Lung (tissue), 17 donors: ENCODE measurements at places on chromosomes 7 and 10. TPM values are rescaled to one million over a fixed set of nuclear protein-coding genes. Genes with fewer than 3 reads are reported as not detected.

Gene TRPV5
- total RNA-seq, result not detected

Gene TFPI2
- total RNA-seq, result 4.9 TPM

DNA sequence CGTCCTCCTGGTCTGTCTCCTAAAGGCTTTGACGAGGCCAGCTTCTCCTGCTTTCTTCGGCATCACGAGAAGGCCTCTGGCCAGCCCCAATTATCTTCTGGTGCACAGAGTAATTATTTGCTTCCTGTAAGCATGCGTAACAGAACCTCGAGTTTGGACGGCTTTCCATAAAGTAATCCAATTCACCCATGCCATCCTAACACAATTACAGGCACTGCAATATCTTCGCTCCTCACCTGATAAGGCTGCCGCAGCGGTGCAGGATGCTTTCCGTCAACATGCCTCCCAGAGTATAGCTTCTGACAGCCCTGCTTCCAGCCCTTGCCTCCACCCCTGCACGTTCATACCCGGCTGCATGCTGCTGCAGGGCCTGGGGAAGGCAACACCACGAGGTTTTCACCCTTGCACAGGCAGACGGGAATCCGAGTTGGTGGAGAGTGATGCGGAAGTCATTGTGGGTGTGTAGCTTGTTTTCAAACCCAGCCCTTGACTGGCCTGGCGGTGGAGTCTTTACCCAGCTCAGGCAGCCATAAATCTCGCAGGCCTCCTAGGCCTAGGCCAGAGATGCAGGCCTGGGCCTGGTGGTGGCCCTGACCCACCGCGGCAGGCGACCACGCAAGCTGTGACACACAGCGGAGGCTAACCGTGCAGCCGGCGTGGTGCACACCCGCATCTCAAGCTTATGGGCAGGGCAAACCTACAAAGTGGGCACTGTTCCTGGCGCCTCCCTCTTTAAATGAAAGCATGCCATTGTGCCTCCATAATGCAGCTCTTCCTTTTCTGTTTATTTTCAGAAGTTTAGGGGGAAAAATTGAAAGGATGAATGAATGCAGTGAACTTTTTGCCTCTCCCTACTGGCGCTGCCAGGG lies 12.7 kb downstream of the EBF3 start:
- no peak for DNase-seq

DNA sequence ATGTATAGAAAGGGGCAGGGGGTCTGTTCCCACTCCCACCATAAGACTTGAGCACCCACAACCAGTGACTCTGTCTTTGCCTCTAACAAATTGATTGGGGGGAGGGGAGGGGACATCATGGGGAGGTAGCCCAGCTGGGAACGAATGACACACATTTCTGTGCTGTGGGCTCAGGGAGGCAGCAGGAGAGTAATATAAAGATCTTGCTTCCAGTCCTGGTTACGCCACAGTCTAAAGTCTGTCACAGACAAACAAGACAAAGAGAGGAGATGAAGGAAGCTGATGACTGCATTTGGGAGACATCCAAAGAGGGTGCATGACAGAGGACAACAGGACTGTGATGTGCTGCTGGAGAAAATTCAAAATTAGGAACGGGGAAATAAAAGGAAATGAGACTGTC lies 153.9 kb downstream of the ACTR3B start:
- DNase-seq, result no peak

DNA sequence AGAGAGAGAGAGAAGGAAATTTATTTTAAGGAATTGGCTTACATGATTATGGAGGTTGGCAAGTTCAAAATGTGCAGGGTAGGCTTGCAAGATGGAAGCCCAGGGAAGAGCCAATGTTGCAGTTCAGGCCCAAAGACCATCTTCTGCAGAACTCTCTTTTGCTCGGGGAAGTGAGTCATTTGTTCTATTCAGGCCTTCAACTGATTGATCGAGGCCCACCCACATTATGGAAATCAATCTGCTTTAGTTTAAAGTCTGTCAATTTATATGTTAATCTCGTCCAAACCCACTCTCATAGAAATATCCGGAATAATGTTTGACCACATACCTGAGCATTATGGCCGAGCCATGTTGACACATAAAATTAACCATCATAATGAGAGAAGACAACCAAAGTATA lies 113.3 kb upstream of the CXCL12 start:
- no peak for DNase-seq

GRCh38 chr7:131104596-131105293 lies 222.9 kb upstream of the MKLN1 start:
- DNase-seq, result no peak

DNA sequence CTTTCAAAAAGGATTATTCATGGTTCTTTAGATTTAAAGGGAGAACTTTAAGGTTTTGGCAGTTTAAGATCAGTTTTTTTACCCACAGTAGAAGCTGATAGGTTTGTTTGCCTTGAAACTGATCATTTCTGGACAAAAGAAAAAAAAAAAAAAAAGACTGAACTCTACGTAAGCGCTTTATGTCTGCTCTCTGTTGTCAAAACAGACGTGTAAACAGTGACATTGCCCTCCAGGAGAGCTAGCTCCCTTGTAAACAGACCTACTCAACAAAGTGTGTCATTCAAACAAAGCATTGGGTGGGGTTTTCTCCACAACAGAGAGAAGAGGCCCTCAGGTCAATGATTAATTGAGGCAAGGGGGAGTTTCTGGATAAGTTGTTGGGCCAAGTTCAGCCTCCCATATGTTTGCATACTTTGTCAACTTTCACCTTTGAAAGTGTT lies 568.1 kb upstream of the LRRN3 start:
- DNase-seq, result peak; percentile 30

DNA sequence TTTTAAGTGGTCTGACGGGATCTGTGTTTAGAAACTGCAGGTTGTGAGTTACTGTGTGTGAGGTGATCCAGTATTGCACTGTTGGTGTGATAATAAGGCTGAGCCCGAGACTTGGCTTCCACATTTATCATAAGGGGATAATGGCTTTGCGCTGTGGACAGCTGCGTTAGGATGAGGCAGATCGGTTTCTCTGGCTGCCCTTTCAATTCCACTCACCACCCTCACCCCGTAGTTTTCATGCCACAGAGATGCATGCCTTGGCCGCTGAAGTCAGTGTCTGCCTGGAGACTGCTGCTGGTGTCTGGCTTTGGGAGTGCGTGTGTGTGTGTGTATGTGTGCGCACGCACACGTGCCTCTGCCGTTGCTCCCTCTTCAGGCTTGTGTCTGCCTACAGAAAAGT lies 273.0 kb downstream of the CCDC3 start:
- no peak for DNase-seq

GRCh38 chr10:52146766-52147165 lies 167.3 kb upstream of the DKK1 start:
- no peak for DNase-seq

DNA sequence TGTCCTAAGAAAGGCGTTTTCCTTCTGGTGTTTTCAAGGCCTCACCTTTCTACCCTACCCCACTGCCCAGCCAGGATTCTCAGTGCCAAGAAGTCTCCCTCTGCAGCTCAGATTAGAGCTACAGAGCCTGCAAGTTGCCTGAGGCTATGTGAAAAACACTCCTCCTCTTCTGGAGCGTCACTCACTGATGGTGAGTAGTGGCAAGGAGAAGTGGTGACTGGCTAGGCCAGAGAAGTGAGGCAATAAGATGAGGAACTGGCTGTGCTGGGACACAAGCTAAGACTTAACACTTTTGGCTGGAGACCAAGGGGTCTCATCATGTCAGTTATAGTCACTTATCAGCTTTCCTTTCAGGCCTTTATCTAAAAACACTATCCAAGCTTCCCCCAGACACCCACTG lies 86.7 kb upstream of the PRKAR2B start:
- DNase-seq, result no peak

GRCh38 chr7:152987656-152988055 lies 228.1 kb downstream of the ACTR3B start:
- DNase-seq, result no peak

Gene PDE6C
- not detected for total RNA-seq

DNA sequence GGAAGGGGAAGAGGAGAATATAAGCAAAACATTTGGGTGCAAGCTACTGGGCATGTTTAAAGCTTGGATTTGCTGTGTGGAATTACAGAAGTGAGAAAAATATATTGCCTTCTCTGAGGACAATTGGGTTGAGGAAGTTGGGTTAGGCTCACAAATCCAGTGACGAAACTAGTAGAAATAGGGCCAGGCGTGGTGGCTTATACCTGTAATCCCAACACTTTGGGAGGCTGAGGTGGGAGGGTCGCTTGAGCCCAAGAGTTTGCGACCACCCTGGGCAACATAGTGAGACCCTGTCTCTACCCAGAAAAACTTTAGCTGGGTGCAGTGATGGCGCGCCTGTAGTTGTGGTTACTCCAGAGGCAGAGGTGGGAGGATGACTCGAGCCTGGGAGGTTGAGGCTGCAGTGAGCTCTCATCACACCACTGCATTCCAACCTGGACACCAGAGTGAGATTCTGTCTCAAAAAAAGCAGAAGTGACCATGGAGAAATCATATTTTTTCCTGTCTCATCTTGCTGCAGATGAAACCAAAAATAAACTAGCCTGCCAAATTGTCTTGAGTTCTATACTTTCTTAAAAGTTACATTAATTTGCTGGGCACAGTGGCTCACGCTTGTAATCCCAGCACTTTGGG lies 22.4 kb downstream of the NRBF2 start:
- DNase-seq, result no peak

- no peak for DNase-seq
These were observed 159.1 kb downstream of the GFRA1 start for GRCh38 chr10:116113721-116114501.

Gene NEBL
- 74.7 TPM for total RNA-seq

Gene GSTO2
- 13.5 TPM for total RNA-seq

DNA sequence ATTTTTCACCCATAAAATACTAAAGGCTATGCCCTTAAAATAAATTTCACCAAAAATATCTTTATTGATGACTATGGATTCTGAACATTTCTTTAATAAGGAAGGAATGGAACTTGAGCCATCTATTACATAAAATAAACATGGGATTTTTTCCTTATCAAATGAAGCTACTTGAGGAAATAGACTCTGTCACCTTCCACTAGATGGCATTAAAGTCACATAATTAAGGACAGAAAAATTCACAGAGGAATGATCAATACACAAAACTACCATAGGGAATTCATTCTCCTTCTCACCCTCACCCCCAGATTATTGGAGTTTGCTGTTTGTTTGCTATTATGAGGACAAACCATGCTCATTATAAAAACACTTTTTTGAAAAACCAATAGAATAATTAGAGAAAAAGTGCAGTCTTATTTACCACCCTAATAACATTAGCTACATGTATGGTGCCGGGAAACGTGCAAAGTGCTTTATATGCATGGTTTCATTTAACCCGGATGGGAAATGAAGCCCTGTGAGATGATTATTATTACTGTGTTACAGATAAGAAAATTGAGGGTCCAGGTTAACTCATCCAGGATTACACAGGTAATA lies 21.1 kb upstream of the FOXI2 start:
- peak; percentile 44 for DNase-seq

DNA sequence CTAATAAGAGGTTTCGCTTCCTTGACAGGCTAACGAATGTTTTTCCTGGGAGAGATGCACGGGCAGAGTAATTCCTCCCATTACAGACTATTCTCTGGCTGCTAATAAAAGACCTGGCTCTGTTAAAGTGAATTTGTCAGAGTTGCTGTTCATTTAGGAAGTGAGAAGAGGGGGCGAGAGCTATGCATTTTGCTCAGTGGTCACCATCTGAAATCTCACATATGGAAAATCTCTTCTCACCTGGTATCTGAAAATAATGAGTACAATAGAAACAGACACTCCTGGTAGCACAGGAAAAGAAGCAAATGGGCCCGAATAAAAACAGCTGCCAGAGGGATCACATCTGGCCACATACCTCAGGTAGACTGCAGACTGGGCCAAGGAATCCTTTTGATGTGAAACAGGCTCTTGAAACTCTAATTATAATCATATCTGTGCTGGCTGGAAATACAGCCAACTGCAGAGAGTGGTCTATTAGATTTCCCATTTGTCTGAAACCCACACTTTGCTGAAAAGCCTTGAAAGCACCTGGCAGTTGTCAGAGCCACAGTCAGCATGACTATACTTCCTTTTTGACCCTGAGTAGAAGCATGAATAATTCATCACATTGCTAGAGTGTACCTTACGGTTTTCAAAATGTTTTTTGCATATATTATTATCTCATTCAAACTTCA lies 33.6 kb downstream of the AOAH start:
- DNase-seq, result no peak

- no peak for DNase-seq
These were observed 14.9 kb upstream of the PLEKHA1 start for GRCh38 chr10:122359621-122360020.

DNA sequence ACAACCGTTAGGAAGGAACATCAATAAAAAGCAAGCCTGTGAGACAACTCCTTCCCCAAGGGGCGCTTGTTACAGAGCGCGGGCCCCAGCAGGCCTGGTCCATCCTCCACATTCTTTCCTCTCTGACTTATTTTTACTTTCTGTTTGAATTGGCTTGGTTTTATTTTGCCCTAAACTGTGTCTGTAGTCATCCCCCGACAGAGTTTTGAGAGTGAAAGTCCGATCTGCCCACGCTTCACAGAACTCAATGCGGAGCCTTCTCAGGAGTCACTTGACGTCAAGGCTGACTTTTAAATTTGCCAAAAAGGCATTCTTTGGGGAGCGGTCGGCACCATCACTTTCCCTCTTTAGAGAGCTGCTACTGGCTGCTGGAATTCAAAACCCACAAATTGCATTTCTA lies 150.1 kb upstream of the KLF6 start:
- no peak for DNase-seq

GRCh38 chr7:14851610-14852009 lies 50.9 kb downstream of the DGKB start:
- peak; percentile 5 for DNase-seq

DNA sequence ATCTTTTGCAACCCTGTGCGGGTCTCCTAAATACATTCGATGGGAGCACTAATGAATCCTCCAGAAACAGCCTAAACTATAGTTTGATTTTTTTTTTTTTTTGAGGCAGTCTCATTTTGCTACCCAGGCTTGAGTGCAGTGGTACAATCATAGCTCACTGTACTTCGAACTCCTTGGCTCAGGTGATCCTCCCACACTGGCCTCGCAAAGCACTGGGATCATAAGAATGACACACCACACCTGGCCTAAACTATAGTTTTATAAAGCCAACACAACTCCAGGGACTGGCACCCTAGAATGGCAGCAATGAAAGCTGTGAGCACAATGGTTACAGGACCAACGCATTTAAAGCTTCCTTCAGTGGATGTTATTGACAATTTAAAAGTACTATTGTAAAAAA lies 14.5 kb upstream of the JMJD1C start:
- no peak for DNase-seq

Gene GOLGA7B
- total RNA-seq, result 1.0 TPM

GRCh38 chr7:132424821-132425724 lies 151.2 kb downstream of the PLXNA4 start:
- no peak for DNase-seq

DNA sequence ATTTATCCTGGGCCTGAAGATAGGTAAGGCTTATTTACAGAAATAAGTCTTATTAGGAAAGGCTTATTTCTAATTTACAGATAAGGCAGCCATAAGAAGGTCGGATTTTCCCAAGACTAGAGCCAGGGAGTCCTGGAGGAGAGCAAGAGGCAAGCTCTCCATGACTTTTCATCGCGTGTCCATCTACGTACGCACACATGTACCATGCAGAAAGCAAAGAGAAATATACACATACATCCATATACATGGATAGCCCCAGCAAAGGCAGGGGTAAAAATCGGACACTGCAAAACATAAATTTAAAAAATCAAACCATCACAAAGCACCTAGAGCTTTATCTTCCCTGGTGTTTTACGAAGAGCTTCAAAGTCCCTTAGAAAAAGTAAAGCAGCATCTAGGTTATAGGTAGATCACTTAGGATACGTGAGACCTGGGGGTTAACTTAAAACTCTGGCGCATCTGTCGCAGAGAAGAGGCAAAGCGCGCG lies 25.8 kb upstream of the ZRANB1 start:
- no peak for DNase-seq

Gene HABP2
- 1.3 TPM for total RNA-seq

- no peak for DNase-seq
These were observed 170.0 kb downstream of the TPK1 start for GRCh38 chr7:144665689-144666381.
